ENCODE measurements at places on chromosomes 6 and 20.

DNA sequence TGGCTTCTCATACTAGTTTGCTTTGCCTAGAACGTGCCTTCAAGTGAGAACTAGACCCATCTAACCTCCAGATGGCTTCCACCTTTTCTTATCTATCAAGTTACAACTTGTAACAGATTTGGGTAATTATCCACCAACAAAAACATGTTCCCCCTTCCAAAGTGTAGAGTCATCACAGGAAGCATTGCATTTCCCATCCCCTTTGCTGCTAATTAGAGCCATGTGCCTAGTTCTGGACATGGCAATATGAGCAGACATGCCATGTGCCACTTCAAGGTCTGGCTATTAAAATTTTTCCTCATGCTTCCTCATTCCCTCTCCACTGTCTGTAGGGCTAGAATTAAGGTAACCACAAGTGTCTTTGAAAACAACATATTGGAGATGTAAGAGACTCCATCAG lies 814.4 kb downstream of the TENT5A start:
- DNase-seq: no peak

DNA sequence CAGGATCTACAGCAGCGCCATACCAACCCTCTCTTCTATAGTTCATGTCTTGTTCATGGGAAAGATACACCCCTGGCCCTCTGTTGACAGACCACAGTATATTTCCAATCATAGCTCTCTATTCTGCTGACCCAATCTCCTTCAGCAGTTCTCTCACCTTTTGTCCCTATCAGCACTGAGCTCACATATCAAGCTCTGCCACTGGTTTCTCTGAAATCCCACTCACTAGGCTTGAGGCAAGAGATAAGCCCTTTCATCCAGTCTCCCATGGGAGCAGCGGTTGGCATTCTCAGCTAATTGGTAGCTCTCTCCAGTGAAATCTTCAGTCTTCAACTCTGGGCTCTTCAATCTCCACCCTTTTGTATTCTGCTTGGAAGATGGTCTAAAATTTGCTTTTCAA lies 313.4 kb downstream of the GJA1 start:
- DNase-seq: no peak

DNA sequence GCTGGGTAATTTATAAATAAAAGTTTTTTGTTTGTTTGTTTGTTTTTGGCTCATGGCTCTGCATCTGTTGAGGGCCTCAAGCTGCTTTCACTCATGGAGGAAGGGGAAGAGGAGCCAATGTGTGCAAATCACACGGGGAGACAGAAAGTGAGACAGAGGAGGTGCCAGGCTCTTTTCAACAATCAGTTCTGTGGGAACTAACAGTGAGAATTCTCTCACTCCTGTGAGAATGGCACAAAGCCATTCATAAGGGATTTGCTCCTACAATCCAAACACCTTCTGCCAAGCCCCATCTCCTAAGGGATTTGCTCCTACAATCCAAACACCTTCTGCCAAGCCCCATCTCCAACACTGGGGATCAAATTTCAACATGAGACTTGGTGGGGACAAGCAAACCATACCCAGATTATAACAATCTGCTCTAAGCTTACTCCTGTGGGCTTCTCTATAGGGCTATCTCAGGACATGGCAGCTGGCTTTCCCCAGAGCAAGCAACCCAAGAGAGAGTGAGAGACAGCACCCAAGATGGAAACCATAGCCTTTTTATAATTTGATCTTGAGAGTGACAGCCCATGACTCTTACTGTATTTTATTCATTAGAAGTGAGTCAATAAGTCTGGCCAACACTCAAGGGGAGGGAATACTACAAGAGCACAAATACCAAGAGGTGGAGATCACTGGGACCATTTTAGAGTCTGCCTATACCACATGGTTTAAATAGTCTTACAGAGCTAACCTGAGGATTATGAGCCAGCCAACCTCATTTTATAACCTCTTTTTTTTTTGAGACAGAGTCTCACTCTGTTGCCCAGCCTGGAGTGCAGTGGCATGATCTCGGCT lies 22.8 kb upstream of the LRRC1 start:
- no peak for DNase-seq

DNA sequence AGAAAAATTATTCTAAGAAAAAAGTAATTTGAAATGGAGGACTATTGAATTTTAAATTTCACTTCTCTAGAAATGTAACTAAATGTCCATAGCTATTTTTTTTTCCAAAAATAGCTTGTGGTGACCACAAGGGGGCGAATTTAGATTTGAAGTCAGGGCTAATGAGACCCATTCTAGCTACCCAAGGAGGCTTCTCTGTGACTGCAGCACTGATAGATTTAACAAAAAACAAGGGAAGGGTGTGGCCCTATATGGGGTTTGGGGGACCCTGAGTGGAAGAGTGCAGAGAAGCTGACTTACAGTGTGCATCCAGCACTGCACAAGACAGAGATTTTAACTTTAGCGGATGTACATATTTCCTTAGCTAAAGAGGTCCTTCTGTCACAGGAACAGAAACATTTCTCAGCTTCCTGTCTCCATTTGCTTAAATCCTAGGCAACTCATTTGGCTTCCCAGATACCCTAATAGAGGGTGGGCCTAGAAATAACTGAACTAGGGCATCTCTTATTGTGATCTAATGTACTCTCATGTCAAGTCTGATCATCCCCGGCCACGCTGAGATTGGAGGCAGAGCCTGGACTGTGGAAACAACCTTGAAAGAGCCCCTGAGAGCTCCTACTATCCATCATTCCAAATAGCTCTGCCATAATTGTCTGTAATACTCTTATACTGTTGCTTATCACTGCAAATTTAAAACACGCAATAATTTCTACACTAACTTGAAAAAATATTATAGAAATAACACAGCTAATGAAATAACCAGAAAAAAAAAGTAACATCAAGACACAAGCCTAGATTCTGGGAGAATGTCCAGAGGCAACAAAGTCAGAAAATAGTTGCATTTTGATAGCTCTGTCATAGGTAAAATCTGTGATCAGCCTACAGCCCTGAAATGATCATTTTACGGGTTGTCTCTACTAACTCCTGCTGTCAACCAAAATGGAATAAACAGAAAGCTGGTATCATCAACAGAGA lies 93.6 kb downstream of the SNAP91 start:
- DNase-seq: no peak

DNA sequence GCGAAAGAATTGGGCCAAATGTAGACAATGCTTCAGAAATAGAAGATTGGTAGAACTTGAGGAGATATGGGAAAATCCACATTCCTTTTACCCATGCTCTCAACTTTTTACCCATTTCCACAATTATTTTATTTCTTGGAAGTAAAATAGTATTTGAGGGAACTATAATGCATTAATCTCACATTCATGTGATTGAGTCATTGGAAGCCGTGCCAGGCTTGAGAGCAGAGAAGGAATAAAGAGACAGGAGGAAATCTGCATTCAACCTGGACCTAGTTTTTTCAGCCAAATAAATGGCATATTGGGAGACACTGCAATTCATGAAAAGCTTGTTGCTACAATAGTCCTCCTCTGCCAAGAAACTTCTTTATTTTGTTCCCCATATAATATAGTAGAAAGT lies 2.8 kb upstream of the NUP153 start:
- no peak for DNase-seq

GRCh38 chr6:142879527-142879926 lies 65.4 kb downstream of the HIVEP2 start:
- DNase-seq: no peak

DNA sequence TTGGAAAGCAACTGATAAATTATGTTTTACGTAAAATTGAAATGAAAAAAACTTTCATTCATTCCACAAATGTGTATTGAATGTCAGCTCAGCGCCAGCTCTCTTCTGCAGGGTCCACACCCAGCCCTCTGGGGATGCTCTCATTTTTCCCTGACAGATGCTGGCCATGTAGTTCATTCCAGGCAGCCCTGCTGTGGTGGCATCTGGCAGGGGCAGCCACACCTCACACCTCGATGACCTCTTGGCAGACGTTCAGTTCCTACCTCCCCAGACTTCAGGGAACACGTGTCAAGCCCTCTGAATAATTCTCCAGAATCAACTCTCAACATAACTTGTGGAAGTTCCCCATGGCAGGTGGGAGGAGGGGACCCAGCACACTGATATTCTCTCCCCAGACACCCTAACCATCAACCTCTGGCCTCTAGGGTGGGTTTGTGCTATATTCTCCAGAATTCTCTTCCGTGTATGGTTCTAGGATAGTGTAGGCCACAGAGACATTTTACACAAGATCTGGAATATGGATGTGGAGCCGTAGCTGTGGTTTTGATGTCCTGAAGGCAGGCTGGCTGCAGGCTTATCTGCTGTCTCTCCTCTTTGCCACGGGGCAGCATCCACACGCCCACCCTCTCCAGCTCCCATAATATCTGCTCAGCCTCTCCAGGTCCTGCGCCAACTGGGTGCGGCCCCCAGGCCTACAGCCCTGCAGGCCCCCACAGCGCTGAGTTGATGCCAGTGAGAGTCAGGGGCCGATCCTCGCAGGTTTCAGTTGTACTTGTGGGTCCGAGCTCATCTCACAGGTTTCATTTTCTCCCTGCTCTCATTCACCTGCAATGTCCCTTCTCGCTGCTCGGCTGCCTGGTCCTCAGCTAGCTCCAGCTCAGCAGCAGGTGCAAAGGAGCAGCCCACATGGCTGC lies 175.8 kb upstream of the ARID1B start:
- DNase-seq: no peak

DNA sequence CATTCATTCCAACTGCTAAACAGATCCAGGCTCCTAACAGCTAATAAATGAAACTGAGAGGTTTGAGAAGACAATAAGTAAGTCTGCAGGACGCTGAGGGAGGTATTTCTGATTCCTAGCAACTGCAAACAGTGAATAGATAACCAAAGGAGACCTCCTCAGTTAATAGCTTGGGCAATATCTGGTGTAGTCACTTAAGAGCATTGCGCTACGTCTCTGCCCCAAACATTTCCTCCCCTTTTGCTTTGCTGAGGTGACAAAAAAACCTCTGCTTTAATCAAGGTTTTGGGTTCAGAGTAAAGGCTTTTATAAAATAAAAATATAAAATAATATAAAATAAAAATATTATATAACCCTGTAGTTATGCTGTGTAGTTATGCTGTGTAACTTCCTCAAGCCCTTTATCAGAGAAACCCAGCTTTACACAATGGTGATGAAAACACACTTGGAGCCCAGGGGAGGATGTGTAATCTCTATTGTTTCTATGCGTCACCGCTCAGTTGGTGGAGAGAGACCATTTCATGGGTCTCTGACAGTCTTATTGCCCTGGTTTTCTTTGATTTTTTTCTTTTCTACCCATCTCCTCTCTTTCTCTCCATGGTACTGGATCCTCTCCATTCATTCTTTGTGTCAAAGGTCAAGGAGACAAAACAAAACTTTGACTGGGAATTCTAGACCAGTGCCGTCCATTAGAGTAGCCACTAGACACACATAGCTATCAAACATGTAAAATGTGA lies 18.9 kb upstream of the CALHM5 start:
- no peak for DNase-seq

GRCh38 chr6:43796168-43796567 lies 26.2 kb downstream of the VEGFA start:
- DNase-seq: no peak

DNA sequence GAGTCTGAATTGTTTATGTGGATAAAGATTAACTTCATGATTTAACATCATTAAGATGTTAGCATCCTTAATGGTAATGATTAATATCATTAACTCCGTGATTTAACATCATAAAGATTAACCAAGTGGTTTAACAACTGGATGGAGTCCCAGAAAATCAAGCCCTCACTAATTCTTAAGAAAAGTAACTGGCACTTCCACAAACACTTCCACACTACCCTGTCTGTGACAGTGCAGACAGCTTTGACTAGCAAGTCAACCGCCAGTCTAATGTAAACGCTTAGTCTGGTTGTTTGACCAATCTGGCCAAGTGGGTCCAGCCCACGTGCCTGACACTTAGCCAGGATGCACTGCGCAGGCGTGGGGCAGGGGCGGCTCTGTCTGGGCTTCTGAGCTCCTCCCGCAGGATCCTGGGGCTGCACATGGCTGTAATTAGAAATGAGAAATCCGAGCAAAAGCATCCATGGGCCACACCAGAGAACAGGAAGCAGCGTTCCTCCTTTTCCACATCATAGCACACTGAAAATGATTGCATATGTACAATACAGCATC lies 424.2 kb downstream of the FOXA2 start:
- no peak for DNase-seq

- DNase-seq: no peak
Observed at GRCh38 chr6:123777563-123777962, 26.1 kb upstream of the NKAIN2 start.

DNA sequence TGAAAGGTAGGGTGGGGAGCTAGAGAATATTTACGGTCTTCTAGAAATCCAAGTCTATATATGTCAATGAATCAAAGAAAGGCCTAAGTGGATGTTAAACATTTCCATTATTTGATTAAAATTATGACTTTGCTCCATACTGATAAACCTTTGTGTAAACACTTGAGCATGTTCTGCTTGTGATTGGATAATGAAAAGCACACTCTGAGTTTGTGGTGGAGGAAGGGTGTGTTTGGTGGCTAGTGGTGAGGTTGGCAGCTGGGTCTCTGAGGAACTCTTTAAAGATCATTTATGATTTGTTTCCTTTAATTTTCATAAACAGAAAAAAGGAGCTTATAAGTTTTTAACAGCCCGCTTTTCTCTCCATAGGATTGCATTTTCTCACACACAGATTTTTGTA lies 84.7 kb downstream of the RFPL4B start:
- DNase-seq: no peak

GRCh38 chr6:76420094-76420493 lies 347.6 kb upstream of the IMPG1 start:
- DNase-seq: no peak

DNA sequence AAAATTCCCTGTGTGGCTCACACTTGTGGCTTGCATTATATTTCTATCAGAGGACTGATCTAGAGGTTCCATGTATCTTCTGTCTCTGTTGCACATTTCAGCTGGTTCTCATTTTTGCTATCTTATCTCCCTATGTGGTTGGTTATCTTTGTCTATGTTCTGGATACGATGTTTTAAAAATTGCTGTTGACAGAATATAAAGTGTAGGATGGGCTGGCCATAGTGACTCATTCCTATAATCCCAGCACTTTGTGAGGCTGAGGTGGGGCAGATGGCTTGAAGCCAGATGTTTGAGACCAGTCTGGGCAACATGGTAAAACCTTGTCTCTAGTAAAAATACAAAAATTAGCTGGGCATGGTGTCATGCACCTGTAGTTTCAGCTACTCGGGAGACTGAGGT lies 9.9 kb upstream of the ULBP3 start:
- DNase-seq: no peak

DNA sequence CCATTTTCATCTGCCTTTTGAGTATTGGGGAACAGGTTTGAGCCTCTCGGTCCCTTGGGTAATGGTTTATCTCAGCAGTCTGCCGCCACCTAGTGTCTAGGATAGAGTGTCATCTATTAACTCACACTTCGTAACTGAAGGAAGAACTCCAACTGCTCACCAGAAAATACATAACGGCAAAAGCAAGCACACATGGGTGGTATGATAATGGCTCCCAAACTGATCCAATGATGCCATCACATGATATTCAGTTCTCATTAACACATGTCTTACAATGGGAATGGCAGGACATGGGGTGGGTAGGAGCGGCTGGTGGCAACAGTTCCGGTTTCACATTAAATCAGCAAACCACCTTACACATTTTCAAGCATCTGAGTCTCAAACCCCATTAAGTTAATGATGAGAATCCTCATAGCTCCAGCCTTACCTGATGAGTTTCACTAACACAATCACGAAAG lies 110.7 kb upstream of the PHACTR1 start:
- peak; percentile 9 for DNase-seq
